ENCODE measurements at places on chromosomes 13 and 19. TPM values are rescaled to one million over a fixed set of nuclear protein-coding genes. Genes with fewer than 3 reads are reported as not detected.

ZNF491 gene
- total RNA-seq = 0.60 TPM

SRRM5 gene
- 0.62 TPM for total RNA-seq

TDRD12 gene
- 0.26 TPM for total RNA-seq

PRKCG gene
- total RNA-seq = 0.57 TPM

MYPOP gene
- 11.4 TPM for total RNA-seq

WASF3 gene
- total RNA-seq = 4.6 TPM

NFILZ gene
- not detected for total RNA-seq

ZNF823 gene
- 7.1 TPM for total RNA-seq

USHBP1 gene
- not detected for total RNA-seq

FPR3 gene
- not detected for total RNA-seq

ZNF709 gene
- total RNA-seq = 5.1 TPM

- DNase-seq = no peak
- no peak overlapping the region for H3K4me3 ChIP-seq
- H3K36me3 ChIP-seq = peaks cover 93% of the 10 kb centered on the region
- no peaks in the 10 kb centered on the region for H3K4me1 ChIP-seq
- H3K27me3 ChIP-seq = no peaks in the 10 kb centered on the region
- no peak overlapping the region for H3K27ac ChIP-seq
Observed at GRCh38 chr19:8473648-8474476, 28.6 kb downstream of the PRAM1 start.

DNA sequence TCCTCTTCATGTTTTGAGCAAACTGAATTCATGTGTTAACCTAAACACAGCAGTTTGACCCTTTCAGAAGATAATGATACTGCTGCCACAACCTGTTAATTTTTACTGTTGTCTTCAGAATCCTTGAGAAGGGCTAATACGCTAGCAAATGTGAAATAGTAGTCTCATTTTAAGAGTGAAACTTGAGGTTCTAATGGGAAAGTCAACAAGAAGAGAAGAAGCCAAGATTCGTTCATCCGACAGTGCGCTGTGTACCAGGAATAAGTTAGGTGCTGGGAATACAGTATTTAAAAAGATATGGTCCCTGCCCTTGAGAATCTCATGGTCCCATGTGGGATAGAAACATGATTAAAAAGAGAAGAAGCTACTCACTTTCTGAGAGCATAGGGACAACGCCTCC lies 134.4 kb downstream of the KL start:
- no peaks in the 10 kb centered on the region for H3K27me3 ChIP-seq
- no peak for DNase-seq
- H3K4me1 ChIP-seq = peaks cover 18% of the 10 kb centered on the region
- H3K4me3 ChIP-seq = no peak overlapping the region
- H3K36me3 ChIP-seq = peaks cover 7% of the 10 kb centered on the region
- peak overlapping the region; percentile 7 for H3K27ac ChIP-seq

DNA sequence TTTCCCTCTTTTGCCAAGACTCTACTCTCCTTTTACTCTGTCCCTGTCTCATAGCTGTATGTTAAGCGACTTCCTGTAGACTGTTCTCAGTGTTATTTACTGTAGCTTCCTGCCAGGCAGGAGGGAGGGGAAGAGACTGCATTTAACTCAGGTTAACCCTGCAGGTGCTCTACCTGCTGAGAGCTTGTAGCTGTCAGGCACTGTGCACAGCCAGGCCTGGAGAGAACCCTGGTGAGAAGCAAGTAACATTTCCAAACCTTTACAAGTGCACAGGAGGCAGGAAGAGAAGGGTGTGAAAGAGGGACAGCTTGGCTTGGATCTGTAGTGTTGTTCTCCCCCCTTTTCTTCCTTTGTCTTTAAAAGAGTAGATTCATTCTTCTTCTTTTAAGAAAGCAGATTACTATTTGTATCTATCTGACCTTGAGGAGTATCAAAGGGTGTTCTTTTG lies 167.1 kb downstream of the LMO7 start:
- no peaks in the 10 kb centered on the region for H3K36me3 ChIP-seq
- no peak for DNase-seq
- no peak overlapping the region for H3K4me3 ChIP-seq
- no peaks in the 10 kb centered on the region for H3K4me1 ChIP-seq

- H3K36me3 ChIP-seq = no peaks in the 10 kb centered on the region
- no peaks in the 10 kb centered on the region for H3K27me3 ChIP-seq
- no peaks in the 10 kb centered on the region for H3K4me1 ChIP-seq
- H3K4me3 ChIP-seq = no peak overlapping the region
Observed at GRCh38 chr13:26029581-26030136, 22.2 kb downstream of the SHISA2 start.

DNA sequence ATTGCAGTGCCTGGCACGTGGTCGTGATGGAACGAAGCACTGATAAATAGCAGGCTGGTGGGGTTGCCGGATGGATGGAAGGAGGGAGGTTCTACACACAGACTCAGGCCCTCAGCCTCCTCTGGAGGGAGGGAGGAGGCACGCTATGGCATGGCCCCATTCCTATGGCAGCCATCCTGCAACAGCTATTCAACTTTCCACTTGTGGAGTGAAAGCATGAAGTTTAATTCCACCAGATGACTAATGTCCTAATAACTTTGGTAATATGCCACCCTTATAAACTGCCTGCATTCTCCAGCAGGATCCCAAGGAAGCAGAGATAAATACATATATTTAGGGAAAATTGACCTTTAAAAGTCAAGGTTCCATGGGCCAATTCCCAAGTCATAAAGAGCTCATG lies 92.4 kb downstream of the KL start:
- H3K27ac ChIP-seq = peak overlapping the region; percentile 66
- H3K4me3 ChIP-seq = no peak overlapping the region
- peaks cover 36% of the 10 kb centered on the region for H3K4me1 ChIP-seq
- H3K36me3 ChIP-seq = peaks cover 86% of the 10 kb centered on the region

GRCh38 chr13:109383683-109384082 lies 402.7 kb downstream of the IRS2 start:
- H3K36me3 ChIP-seq = no peaks in the 10 kb centered on the region
- no peak for DNase-seq
- no peak overlapping the region for H3K4me3 ChIP-seq
- no peak overlapping the region for H3K27ac ChIP-seq

GRCh38 chr13:46211483-46212351 lies at the start of gene LRRC63:
TSS of gene LRRC63 (plus strand) at chr13:46211928. CDS start at chr13:46213035, 1,107 bp downstream.
- DNase-seq = peak; percentile 95
- no peaks in the 10 kb centered on the region for H3K36me3 ChIP-seq
- H3K27ac ChIP-seq = peak within 1 kb of the TSS; percentile 34
- peaks cover 16% of the 10 kb centered on the region for H3K4me1 ChIP-seq
- H3K4me3 ChIP-seq = peak within 1 kb of the TSS; percentile 49

GRCh38 chr19:33399081-33399744 lies 25.7 kb downstream of the CEBPG start:
- H3K27ac ChIP-seq = no peak overlapping the region
- no peaks in the 10 kb centered on the region for H3K4me1 ChIP-seq
- H3K27me3 ChIP-seq = no peaks in the 10 kb centered on the region

DNA sequence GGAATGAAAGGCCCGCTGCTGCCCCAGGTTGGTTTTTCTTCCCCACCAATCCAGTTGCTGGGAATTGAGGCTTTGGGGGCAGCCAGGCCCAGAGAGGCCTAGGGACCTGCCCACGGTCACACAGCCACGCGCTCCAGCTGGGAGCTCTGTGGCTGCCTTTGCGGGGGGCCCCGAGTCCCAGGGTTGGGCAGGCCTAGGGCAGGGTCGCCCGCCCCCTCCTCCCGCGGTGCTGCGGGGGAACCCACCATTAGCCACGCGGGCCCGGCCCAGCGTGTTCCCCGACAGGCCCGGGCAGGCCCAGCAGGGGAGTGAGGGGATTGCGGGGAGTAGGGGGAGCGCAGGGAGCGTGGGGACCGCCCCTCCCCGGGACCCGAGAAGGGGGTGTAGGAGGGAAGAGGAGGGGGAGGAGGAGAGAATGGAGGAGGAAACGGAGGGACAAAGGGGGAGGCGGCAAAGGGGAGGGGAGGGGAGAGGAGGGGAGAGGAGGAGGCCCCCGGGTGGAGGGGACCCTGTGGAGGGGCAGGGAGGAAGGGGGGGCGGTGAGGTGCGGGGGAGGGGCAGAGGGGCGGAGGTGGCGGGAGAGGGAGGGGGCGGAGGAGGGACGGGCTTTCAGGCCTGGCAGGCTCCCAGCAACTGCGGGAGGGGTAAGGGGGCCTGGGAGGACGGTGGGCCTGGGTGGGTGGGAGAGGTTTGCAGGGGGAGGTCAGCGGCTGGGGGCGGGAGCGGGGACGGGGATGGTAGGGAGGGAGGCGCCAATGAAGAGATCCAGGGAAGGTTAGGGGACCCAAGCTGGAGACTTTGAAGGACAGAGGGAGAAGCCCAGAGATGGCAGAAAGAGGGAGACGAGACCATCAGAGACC lies 12.9 kb upstream of the TLE2 start:
- DNase-seq = peak; percentile 73
- no peaks in the 10 kb centered on the region for H3K27me3 ChIP-seq
- H3K36me3 ChIP-seq = no peaks in the 10 kb centered on the region
- peak overlapping the region; percentile 27 for H3K4me3 ChIP-seq

GRCh38 chr13:43543331-43543730 lies 243.4 kb downstream of the ENOX1 start:
- H3K4me3 ChIP-seq = no peak overlapping the region
- no peaks in the 10 kb centered on the region for H3K4me1 ChIP-seq
- no peak overlapping the region for H3K27ac ChIP-seq
- H3K36me3 ChIP-seq = no peaks in the 10 kb centered on the region
- DNase-seq = no peak
- H3K27me3 ChIP-seq = no peaks in the 10 kb centered on the region

DNA sequence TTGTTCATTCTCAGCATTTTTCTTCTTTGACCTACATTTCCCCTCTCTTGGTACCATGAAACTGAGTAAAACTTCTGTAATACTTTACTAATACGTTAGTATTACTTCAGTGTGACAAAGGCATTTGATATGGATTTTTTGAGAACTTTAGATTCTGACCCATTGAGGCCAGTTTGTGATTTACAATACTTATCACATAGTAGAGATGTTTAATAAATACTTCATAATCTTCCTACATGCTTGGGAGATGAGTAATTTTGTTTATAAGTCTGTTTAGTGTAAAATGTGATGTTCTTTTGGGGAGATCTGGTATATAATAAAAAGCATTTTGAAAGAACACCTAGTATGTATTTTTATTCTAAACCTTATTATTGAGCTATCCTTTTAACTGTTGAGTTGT lies 29.7 kb downstream of the GTF2F2 start:
- no peaks in the 10 kb centered on the region for H3K4me1 ChIP-seq
- no peak overlapping the region for H3K4me3 ChIP-seq
- DNase-seq = no peak
- H3K27me3 ChIP-seq = no peaks in the 10 kb centered on the region

DNA sequence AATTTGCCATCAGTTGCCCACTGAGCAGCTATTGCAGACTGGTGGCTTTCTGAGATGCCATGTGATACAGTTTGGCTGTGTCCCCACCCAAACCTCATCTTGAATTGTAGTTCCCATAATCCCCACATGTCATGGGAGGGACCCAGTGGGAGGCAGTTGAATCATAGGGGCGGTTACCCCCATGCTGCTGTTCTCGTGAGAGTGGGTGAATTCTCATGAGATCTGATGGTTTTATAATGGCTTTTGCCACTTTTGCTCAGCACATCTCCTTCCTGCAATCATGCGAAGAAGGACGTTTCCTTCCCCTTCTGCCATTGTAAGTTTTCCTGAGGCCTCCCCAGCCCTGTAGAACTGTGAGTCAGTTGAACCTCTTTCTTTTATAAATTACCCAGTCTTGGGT lies 34.8 kb upstream of the ANKRD10 start:
- H3K36me3 ChIP-seq = no peaks in the 10 kb centered on the region
- no peaks in the 10 kb centered on the region for H3K27me3 ChIP-seq
- H3K27ac ChIP-seq = no peak overlapping the region
- H3K4me1 ChIP-seq = no peaks in the 10 kb centered on the region

- peaks cover 59% of the 10 kb centered on the region for H3K27me3 ChIP-seq
- no peak overlapping the region for H3K27ac ChIP-seq
- H3K36me3 ChIP-seq = no peaks in the 10 kb centered on the region
Observed at GRCh38 chr13:47039106-47039505, 142.3 kb upstream of the HTR2A start.

GRCh38 chr19:20661150-20661819 lies at the start of gene ZNF626:
TSS of gene ZNF626 (minus strand) at chr19:20661571. CDS start at chr19:20661446, 125 bp downstream.
- peak within 1 kb of the TSS; percentile 35 for H3K4me3 ChIP-seq
- no peaks in the 10 kb centered on the region for H3K4me1 ChIP-seq
- DNase-seq = peak; percentile 62
- H3K27me3 ChIP-seq = no peaks in the 10 kb centered on the region
- no peak within 1 kb of the TSS for H3K27ac ChIP-seq
- no peaks in the 10 kb centered on the region for H3K36me3 ChIP-seq

DNA sequence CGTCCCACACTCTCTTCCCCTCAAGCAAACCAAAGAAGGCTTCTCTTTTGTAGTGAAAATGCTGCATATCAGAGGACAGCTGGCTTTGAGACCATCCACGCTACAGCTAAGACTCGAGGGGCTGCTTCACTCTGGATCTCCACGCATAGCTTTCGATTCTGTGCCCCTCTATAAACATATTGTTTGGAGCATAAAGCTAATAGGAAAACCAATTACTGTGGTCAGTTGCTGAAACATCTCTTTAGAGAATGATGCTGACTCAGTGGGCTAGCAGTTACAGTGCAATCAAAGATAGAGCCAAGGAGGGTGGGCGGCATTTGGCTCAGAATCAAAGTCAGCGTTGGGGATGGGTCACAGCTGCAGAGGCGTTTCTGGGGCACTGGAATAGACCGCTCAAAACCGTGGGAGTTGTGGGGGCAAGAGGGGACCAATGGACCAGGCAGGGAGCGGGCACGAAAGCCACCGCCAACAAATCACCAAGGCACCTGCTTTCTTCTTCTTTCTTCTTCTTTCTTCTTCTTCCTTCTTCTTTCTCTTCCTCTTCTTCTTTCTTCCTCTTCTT lies 76.7 kb downstream of the RASL11A start:
- H3K4me1 ChIP-seq = peaks cover 9% of the 10 kb centered on the region
- H3K27me3 ChIP-seq = peaks cover 54% of the 10 kb centered on the region
- DNase-seq = no peak
- no peak overlapping the region for H3K4me3 ChIP-seq

- no peaks in the 10 kb centered on the region for H3K27me3 ChIP-seq
- peak overlapping the region; percentile 16 for H3K27ac ChIP-seq
- DNase-seq = no peak
Observed at GRCh38 chr13:106555631-106556328, 12.2 kb downstream of the ARGLU1 start.

DNA sequence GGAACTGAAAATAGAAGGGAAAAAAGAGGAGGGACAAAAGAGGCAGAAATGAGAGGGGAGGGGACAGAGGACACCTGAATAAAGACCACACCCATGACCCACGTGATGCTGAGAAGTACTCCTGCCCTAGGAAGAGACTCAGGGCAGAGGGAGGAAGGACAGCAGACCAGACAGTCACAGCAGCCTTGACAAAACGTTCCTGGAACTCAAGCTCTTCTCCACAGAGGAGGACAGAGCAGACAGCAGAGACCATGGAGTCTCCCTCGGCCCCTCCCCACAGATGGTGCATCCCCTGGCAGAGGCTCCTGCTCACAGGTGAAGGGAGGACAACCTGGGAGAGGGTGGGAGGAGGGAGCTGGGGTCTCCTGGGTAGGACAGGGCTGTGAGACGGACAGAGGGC lies at the start of gene CEACAM5:
CEACAM5 (plus strand) TSS at position 146 of the 400 bp plus-strand sequence; CDS start at position 252, 106 bp downstream.
- DNase-seq = no peak
- no peaks in the 10 kb centered on the region for H3K36me3 ChIP-seq
- no peak within 1 kb of the TSS for H3K27ac ChIP-seq
- H3K27me3 ChIP-seq = no peaks in the 10 kb centered on the region
- H3K4me1 ChIP-seq = peaks cover 11% of the 10 kb centered on the region
- no peak within 1 kb of the TSS for H3K4me3 ChIP-seq

- no peaks in the 10 kb centered on the region for H3K27me3 ChIP-seq
- no peaks in the 10 kb centered on the region for H3K4me1 ChIP-seq
- H3K27ac ChIP-seq = no peak overlapping the region
- H3K4me3 ChIP-seq = no peak overlapping the region
- no peak for DNase-seq
Observed at GRCh38 chr13:67090856-67091255, 139.3 kb downstream of the PCDH9 start.

All from A673 (cell line).